Activated CD4-positive, alpha-beta T cell treated with anti-CD3 and anti-CD28 coated beads for 36 hours (primary cell): ENCODE measurements at places on chromosomes 1 and 21. TPM values are rescaled to one million over a fixed set of nuclear protein-coding genes. Genes with fewer than 3 reads are reported as not detected.
A peak's percentile ranks its signal among the peaks of the same experiment; 100 is the strongest.

DNA sequence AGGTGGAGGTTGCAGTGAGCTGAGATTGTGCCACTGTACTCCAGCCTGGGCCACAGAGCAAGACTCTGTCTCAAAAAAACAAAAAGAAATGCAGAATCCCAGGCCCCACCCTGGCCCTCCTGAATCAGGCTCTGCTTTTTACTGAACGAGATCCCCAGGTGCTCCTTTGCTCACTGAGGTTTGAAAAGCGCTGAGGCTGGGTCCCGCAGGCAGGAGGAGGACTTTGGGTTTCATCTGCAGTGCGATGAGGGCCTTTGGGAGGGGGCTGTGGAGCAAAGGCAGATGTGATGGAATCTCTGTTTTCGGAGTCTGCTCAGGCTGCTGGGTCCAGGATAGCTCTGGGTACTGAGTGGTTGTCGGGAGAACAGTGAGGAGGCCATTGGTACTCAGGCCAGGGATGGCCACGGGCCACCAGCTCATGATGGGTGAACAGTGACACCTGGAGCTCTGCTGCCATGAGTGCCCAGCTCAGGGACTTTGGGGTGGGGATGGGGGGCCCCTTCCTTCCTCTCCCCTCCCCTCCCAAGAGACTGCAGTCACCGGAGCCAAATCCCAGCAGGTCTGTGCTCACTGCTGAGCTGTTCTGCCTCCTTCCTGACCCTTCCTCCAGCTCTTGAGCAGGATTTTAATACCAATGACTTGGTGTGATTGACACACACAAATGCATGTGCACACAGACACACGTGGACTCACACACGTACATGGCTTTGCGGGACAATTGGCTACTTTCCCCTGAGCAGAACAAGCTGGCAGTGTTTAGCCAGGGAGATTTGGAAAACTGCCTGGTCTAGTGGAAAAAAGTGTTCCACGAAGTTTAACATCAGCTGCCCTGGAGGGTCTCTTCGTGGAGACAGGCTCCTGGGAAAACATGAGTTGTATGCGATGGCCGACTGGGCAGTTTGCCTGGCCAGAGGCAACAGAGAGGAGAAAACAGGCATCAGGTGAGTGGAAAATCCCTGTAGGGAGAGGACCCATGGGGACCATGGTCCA is 3.6 kb upstream of the DHRS3 start:
- DNase-seq = no peak

GRCh38 chr1:174262349-174263241 is 103.3 kb downstream of the RABGAP1L start:
- no peak for DNase-seq

DNA sequence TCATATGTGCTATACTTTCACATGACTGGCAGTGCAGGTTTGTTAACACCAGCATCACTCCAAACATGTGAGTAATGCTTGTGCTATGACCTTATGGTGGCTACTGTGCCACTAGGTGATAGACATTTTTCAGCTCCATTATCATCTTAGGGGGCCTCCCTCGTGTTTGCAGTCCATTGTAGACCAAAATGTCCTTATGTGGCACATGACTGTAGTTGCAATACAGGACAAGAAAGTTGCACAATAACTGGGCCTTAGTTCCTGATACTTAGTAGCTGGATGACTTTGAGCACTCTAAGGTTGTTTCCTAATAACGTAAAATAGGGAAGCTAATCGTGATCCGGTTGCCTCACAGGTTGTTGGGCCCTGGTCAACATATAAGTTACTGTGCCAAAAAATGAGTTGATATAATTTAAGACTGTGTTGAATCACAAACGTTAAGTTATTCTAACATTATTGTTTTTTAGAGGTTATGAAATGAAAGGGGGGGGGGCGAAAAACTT is 511 bp upstream of the SNX27 start:
- DNase-seq = peak; percentile 13

DNA sequence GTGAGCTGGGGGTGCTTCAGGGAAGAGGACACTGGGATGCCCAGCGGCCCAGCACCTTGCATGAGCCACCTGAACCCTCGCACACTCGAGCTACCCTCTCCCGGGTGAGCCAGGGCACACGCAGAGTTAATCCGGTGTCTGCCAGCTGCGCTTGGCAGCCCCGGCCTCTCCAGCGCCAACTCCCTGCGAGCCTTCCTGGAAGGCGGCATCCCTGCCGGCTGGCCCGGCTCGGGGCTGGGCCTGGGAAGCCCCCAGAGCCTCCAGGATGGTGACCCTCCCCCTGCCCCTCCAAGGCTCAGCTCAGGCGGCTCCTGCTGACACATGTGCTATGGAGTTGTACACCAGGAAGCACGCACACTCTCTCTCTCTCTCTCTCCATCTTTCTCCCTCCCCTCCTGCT is 48.7 kb downstream of the RAP1GAP start:
- no peak for DNase-seq

DNA sequence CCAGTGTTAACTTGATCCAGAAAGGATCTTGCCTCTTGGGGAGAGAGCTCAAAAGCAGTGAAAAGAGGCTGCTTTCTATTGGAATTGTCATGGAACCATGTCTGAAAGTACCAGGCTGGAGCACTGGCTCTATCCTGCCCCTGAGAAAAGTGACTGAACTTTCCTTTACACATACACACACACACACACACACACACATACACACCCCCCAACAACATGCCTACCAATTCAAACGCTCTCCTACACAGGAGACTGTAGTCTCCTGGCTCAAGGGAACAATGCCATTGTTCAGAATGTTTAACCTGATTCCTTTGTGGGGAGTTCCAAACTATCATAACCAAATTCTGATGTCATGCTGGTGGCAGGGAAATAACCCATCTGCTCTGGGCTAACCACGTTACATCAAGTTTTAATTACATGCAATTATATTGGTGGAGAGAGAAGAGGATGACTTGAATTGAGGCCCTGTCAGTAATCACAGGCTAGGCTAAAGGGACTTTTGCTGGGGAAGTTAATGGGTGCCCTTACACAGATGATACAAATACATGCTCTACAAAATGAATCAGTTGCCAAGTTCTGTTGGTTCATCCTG is 52.3 kb upstream of the DUSP10 start:
- peak; percentile 54 for DNase-seq

DNA sequence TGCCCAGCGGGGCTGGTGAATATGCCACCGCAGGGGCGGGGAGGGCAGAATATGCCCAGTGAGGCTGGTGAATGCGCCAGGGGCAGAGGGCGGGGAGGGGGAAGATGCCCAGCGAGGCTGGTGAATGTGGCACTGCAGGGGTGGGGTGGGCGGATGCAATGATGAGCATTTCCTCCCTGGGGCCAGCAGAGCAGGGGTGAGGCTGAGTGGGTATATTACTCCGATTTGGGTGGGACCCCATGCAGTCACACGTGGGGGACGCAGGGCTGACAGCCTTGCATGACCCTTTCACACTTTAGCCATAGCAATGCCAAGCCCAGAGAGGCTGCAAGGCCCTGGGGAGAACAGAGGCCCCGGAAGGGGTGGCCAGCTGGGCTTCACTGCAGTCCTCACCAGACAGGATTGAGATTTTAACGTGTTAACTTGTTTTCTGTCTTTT is 9.3 kb upstream of the SLX9 start:
- peak; percentile 84 for DNase-seq

DNA sequence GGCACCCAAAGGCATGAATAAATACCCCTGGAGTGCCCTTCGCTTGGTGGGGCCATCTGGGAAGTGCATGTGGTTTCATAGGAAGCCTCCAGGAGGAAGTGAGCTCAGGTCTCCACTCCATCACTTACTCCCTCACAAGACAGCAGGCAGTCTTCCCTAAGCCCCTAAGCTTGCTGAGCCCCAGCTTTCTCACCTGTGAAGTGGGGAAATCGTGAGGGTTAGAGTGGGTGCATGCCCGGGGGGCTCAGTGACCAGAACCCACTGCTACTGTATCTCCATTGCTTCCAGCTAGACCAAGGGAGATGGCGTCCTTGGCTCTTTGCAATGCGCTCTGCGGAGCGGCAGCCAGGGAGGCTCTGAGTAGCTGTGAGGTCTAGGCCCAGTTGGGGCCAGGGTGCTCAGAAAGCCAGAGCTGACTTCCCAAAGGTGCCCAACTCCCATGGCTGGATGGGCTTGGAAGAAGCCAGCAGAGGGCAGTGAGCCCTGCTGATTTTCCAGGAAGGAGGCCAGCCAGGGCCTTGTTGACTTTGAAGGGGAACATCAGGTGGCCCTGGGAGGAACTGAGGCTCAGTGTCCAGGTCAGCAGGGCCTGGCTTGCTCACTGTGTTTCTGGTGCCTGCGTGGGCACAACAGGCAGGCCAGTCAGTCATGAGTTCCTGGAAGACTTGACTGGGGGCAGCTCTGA is 27.3 kb downstream of the CDCP2 start:
- DNase-seq = no peak

GRCh38 chr21:32554832-32555638 is 30.3 kb downstream of the TCP10L start:
- DNase-seq = no peak

RAB13 gene
- total RNA-seq = 19.0 TPM

DNA sequence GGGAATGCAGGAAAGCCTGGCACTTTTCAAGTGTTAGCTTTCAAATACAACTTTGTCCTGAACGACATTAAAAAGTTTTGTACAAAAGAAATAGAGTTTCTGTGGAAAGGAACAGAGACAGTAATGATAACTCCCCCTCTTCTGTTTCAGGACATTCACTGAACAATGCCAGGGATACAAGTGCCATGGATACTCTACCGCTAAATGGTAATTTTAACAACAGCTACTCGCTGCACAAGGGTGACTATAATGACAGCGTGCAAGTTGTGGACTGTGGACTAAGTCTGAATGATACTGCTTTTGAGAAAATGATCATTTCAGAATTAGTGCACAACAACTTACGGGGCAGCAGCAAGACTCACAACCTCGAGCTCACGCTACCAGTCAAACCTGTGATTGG is 189.5 kb downstream of the ADGRL2 start:
- DNase-seq = no peak

DNA sequence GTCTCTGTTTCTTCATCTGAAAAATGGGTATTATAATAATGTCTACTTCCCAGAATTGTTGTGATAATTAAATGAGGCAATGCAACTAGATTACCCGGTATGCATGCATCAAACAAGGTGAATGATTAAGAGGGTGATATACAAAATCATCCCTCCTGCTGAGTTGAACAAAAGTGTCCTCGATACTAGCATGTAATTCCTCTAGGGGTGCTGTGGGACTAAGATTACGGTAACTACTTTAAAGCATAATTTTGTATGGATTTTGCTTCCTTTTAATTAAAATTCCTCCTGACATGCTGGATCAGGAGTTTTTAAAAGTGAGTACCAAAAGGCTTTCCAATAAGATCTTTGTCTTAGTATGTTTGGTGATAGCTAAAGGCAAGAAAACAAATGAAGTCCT is 98.7 kb upstream of the PRMT6 start:
- DNase-seq = no peak

YOD1 gene
- total RNA-seq = 5.3 TPM

DNA sequence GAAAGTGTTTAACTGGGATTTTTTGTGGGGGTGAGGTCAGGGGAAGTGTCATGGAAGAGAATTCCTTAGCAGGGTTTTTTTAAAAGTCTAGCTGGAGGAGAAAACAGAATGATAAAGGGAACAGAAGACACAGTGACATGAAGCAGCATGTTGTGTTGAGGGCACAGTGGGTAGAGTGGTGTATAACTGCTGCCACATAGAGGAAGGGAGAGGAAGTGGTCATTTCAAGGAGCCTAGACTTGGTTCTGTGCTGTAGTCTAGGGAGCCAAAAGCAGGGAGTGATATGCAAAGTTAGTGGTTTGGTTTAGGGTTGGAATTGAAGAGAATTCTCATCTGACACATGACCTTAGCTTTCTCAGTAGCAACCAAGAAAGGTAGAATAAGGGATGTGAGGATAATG is 10.2 kb downstream of the EEIG2 start:
- DNase-seq = peak; percentile 38

GRCh38 chr1:226436855-226437491 is 29.1 kb upstream of the PARP1 start:
- DNase-seq = no peak

- no peak for DNase-seq
Measured at GRCh38 chr1:67668660-67669059, 16.3 kb upstream of the GADD45A start.

- no peak for DNase-seq
Measured at GRCh38 chr21:32565856-32566465, 19.4 kb downstream of the TCP10L start.

GRCh38 chr1:96253246-96254035 is 468.1 kb upstream of the PTBP2 start:
- DNase-seq = no peak

GRCh38 chr21:29654203-29654602 is 285.6 kb downstream of the GRIK1 start:
- no peak for DNase-seq

FAM151A gene
- total RNA-seq = not detected

GRCh38 chr21:31802331-31802730 is 70.4 kb upstream of the SCAF4 start:
- no peak for DNase-seq

DNA sequence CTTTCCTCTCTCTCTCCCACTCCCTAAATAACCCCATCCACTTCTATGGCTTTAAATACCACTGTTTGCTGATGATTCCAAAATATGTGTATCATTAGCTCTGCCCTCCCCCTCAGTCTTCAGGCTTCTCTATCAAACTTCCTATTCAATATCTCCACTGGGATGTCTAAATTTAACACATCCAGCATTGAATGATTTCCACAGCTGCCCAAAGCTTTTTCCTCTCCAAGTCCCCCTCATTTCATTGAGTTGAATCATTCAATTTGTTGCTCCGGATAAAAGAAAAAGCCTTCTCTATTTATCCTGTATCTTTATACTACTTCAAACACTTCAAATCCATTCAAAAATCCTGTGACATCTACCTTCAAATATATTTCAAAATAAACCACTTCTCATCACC is 225.0 kb downstream of the SEC16B start:
- no peak for DNase-seq

DNA sequence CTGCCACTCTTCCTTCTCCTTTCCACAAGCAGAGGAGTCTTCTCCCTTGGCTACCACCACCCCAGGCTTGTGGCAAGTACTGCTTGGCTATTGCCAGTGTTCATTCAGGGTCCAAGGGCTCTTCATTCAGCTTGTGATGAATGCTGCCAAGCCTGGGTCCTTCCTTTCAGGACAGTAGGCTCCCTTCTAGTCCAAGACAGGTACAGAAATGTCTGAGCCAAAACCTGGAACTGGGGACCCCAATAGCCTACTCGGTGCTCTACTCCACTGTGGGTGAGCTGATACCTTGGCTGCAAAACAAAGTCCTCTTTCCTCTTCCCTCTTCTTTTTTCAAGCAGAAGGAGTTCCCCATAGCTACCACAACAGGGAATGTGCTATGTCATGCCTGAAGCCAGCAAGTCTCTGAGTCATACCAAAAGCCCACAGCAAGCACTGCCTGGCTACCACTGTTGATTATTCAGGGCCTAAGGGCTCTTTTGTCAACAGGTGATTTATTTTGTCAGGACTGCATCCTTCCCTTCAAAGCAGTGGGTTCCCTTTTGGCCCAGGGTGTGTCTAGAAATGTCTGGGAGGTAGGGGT is 268.9 kb downstream of the HHAT start:
- DNase-seq = no peak

GRCh38 chr1:51574796-51575195 is 42.1 kb upstream of the OSBPL9 start:
- no peak for DNase-seq
